Body of pancreas (tissue), 4 donors: ENCODE measurements at places on chromosomes 4 and X. TPM values are rescaled to one million over a fixed set of nuclear protein-coding genes. Genes with fewer than 3 reads are reported as not detected.

GRCh38 chrX:80334583-80334982 lies 85.7 kb upstream of the TENT5D start:
- DNase-seq = no peak

DNA sequence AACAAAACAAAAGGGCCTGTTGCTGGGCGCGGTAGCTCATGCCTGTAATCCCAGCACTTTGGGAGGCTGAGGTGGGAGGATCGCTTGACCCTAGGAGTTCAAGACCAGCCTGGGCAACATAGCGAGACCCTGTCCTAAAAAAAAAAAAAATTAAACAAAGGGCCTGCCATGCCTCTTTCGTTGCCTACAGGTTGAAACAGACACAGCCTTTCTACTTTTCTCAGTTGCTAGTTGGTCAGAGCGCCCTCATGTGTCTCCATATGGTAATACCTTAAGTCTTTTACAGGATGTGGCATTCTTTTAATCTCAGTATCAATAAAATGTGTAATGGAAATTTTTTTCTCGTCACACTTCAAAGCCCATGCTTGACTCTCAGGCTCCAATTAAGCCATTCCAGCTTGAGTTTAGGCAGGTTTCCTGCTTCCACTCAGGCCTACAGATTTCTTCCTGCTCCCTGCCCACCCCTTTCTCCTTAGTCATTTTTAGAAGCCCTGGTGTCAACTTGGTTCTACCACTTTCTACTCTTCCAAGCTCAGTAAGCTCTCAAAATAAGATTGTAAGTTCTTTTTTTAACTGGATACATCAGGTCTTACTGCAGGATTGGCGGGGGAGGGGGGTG lies 4.6 kb upstream of the SOWAHD start:
- DNase-seq = peak; percentile 35

DNA sequence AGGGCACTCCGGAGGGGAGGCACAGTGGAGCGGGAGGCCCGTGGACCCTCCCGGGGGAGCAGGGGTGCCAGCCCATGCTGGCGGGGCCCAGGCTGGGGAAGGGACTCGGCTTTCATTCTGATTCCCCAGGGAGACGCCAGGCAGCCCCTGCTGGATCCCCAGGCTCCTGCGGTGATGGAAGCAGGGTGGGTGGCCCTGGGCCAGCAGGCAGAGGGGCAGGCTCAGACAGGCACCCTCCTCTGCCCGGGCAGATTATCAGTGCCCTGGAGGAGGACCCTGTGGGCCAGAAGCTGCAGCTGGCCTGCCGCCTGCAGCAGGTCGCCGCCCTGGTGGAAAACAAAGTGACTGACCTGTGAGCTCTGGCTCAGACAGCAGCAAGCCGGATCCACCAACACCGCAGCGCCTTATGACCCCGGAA lies 2.1 kb upstream of the SRPK3 start:
- no peak for DNase-seq

DNA sequence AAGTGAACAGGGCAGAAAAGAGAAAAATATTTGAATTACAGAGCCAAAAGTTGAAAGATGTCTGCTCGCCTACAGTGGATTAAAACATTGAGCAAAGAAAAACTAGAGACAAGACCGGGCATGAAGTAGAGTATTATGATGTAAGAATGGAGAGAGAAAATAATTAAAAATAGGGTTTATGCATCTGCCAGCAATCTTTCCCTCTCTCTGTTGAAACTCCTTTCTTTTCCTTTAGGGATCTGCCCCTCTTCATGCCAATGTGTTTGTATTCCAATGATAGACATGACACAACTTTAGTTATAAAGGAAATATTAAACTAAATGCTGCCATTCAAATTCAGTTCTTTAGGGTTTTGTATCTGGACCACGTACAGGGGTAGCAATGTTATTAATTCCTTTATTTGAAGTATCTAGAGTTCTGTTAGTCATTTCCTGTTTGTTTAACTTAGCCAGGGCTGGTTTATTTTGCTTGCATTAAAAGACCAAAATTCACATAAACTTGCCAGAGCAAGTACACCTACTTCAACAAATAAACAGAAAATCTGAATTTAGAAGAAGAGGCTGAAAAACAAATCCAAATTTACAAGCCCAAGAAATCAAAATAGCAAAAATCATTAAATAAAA lies 202.6 kb downstream of the SPOCK3 start:
- DNase-seq = no peak

GRCh38 chr4:76476571-76476970 lies 41.5 kb downstream of the SHROOM3 start:
- no peak for DNase-seq

- no peak for DNase-seq
Measured at GRCh38 chr4:17941731-17942130, 79.8 kb downstream of the LCORL start.

GRCh38 chrX:15849555-15849954 lies 5.1 kb downstream of the AP1S2 start:
- DNase-seq = no peak

GRCh38 chr4:16048619-16049419 lies 35.0 kb downstream of the PROM1 start:
- DNase-seq = no peak

DNA sequence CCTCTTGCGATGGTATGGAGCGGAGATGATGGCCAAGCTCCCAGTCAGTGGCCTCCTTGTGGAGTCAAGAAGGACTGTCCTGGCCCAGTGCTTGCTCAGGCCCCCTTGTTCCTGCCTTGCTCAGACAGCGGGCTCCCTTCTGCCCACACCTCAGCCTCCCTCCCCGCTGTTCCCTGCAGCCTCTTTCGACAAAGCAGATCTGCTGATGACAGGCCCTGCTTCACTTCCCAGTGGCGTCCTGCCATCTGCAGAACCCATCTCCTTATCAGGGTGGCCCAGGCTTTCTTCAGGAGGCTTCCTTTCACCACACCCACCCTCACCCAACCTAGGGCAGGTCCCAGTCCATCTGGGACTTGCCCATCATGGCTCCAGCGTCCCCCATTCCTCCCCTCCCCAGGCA lies 80.0 kb downstream of the CLDN34 start:
- no peak for DNase-seq

GRCh38 chr4:90495936-90496335 lies 368.7 kb downstream of the CCSER1 start:
- no peak for DNase-seq

GRCh38 chrX:102892103-102892502 lies 45.0 kb upstream of the RAB40AL start:
- DNase-seq = no peak

- no peak for DNase-seq
Measured at GRCh38 chrX:45749375-45749774, 548.7 kb upstream of the DIPK2B start.

- no peak for DNase-seq
Measured at GRCh38 chr4:123092586-123092985, 170.2 kb upstream of the NUDT6 start.

- no peak for DNase-seq
Measured at GRCh38 chr4:52889778-52890520, 27.8 kb downstream of the RASL11B start.

DNA sequence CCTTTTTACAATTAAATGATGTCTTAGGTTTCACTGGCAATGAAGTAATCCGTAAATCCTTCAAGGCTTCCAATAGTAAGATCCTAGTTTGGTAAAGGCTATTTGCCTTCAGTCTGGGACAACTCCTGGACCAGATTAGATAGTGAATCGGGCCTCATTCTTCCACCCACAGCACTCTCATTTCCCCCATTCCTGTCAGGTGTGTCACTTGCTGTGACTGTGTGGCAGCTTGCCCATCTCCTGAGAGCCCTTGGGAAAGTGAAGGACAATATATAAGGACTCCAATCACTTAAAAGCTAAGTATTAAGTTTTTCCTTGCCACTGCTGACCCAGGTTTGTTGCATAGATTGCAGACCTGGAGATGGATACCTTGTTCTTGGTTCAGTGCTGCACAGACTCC lies 3.3 kb upstream of the GASK1B start:
- peak; percentile 68 for DNase-seq

DNA sequence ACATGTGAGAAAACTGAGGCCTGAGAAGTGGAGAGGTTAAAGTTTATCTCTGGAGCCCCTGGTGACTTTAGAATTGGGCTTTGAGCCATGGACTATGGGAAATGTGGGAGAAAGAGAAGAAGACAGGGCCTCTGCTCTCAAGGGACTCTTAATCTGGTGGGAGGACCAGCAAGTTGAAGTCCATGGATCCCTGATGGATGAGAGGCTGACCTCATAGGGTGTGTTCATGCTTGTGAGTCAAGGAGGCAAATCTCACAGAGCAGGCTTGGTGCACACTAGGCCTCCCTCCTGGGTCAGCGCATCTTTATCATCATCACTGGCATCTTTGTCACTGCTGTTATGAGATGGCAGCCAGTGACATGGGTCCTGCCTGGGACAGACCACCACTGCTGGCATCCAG lies 211.9 kb downstream of the AFAP1 start:
- DNase-seq = no peak

- DNase-seq = no peak
Measured at GRCh38 chrX:8484360-8484949, 19.8 kb downstream of the VCX3B start.

DNA sequence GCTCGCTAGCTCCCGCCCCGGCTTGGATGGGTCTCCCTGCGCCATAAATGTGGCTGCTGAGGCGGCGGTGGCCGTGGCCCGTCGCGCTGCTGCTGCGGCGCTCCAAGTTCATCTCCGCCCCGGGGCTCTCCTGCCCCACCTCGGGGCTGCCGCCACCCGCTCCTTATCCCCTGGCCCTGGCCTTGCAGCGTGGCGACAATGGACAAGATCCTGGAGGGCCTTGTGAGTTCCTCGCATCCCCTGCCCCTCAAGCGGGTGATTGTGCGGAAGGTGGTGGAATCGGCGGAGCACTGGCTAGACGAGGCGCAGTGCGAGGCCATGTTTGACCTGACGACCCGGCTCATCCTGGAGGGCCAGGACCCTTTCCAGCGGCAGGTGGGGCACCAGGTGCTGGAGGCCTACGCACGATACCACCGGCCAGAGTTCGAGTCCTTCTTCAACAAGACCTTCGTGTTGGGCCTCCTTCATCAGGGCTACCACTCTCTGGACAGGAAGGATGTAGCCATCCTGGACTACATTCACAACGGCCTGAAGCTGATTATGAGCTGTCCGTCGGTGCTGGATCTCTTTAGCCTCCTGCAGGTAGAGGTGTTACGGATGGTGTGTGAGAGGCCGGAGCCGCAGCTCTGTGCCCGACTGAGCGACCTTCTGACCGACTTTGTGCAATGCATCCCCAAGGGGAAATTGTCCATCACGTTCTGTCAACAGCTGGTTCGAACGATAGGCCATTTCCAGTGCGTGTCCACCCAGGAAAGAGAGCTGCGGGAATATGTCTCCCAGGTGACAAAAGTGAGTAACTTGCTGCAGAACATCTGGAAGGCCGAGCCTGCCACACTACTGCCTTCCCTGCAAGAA lies 763 bp downstream of the USP38 start:
- no peak for DNase-seq

DNA sequence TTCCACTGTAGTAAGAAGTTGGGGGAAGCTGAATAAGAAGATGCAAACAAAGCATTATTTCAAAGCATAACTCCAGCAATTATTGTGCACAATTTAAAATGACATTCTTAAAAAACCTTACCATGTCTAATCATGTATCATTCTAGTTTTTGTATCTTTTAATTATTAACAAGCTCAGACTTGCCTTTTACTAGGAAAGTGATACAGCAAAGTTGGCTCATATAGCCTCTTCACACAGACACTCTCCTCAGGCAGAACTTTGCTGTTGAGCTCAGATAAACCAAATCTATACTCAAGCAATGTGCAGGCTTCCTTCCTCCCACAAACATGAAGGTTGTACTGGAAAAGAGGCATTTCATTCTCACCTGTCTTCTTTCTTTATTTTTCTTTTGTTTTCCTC lies 358.7 kb upstream of the EMCN start:
- DNase-seq = no peak

GRCh38 chr4:7887436-7887835 lies 52.2 kb downstream of the AFAP1 start:
- DNase-seq = no peak

GRCh38 chrX:71111141-71111843 lies at the start of gene IL2RG:
Gene IL2RG, minus strand, starts transcription at chrX:71111577. Its CDS starts 38 bp downstream, at chrX:71111539.
- no peak for DNase-seq

DNA sequence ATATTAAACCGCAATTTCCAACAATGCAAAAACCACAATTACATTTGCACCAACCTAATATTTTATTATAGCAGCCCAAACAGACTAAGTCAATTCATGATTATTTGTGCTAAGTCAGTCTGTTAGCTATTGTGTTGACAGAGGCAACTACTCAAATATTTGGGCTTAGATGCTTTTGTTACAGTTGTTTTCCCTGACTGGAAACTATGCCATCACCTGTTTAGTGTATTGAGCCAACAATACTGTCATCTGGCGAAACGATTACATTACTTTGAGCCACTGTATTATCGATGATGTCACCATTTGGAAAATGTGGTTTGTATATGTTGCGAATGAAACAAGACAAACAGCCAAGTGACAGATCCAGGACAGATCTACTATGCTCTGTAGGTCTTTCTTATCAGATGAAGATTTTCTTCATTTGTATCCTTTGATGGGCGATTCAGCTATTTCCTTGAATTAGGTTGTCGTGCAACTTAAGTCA lies 38.7 kb upstream of the INTS6L start:
- no peak for DNase-seq

GRCh38 chr4:17142232-17142711 lies 243.8 kb upstream of the LDB2 start:
- DNase-seq = no peak

DNA sequence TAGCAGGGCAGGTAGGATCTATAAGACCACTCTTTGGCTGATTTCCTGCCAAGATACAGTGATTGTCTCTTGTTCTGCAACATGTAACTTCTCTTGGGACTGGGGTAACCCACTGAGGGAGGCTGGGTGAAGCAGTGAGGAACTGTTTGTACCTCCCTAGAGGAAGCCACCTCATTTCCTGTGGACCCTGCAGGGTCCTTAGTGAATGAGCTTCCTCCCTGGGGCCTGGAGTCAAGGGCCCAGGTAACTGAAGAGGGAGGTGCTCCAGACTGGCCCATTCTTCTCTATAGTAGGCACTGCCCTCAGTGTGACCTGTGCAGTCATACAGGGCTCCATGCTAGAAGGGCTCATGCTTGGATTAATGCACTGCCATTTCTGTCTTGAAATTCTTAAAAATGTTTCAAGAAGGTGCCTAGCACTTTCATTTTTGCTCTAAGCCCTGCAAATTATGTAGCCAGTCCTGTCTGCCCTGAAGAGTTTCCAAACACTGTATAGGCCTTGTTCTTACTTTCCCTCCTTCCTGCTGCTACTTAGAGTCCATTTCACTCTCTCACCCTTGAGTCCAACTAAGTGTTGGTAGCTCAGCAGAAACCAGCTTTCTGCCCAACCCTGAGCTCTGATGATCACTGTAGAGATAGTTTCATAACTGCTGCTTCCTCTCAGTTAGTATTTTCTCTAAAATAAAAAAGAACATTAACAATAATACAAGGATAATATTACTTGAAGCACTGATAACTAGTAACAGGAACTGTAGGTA lies 8.5 kb upstream of the GRIA3 start:
- no peak for DNase-seq

Gene ASB12
- not detected for total RNA-seq

Gene ZNF275
- total RNA-seq = 8.0 TPM

Gene TRIML2
- not detected for total RNA-seq

Gene CT55
- total RNA-seq = not detected

Gene AFF2
- total RNA-seq = 2.1 TPM

Gene MSMO1
- total RNA-seq = 16.1 TPM

Gene CYTL1
- not detected for total RNA-seq

Gene MAGEB2
- not detected for total RNA-seq

Gene TMEM271
- not detected for total RNA-seq

Gene SCRG1
- total RNA-seq = not detected

Gene CORIN
- 1.3 TPM for total RNA-seq

Gene DKK2
- not detected for total RNA-seq

Gene RHOXF2
- total RNA-seq = not detected

Gene ZNF157
- total RNA-seq = not detected

Gene UGT2B11
- not detected for total RNA-seq

Gene DCLK2
- 4.6 TPM for total RNA-seq

Gene HTN1
- total RNA-seq = not detected

Gene SPARCL1
- 137 TPM for total RNA-seq

Gene ARHGAP4
- total RNA-seq = 8.6 TPM

Gene RAB41
- total RNA-seq = not detected
